ENCODE measurements at places on chromosomes 16 and 17. TPM values are rescaled to one million over a fixed set of nuclear protein-coding genes. Genes with fewer than 3 reads are reported as not detected.

- no peaks in the 10 kb centered on the region for H3K27me3 ChIP-seq
- no peaks in the 10 kb centered on the region for H3K4me1 ChIP-seq
- no peaks in the 10 kb centered on the region for H3K36me3 ChIP-seq
Observed at GRCh38 chr17:33647956-33648355, 354.9 kb upstream of the ASIC2 start.

- no peaks in the 10 kb centered on the region for H3K36me3 ChIP-seq
- H3K27me3 ChIP-seq = peaks cover 11% of the 10 kb centered on the region
- no peak overlapping the region for H3K4me3 ChIP-seq
- no peak overlapping the region for H3K27ac ChIP-seq
Observed at GRCh38 chr17:4735876-4736651, 3.6 kb upstream of the ZMYND15 start.

DNA sequence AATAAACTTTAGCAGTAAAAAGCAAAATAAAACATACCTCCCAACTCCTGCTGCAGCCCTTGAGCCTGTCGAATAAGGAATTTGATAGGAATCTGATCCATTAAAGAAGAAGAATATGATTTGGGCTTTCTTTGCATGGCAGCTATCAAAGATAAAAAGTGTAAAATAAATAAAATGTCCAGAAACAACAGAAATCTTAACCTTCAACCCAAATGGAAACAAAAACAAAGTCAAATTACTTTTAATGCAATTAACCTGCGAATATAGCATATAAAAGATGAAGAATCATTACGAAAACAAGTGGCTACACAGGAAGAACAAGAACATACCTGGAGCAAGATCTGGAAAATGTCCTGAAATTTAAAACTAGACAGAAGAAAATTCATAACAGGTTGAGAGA lies 21.5 kb upstream of the BRIP1 start:
- no peak overlapping the region for H3K4me3 ChIP-seq
- no peaks in the 10 kb centered on the region for H3K4me1 ChIP-seq
- DNase-seq = no peak
- H3K36me3 ChIP-seq = peaks cover 20% of the 10 kb centered on the region
- no peaks in the 10 kb centered on the region for H3K27me3 ChIP-seq
- H3K27ac ChIP-seq = no peak overlapping the region

GRCh38 chr16:48137822-48138221 lies 18.0 kb downstream of the ABCC12 start:
- H3K27ac ChIP-seq = no peak overlapping the region
- H3K4me1 ChIP-seq = no peaks in the 10 kb centered on the region
- DNase-seq = no peak

CTRB2 gene
- total RNA-seq = not detected

TTLL6 gene
- total RNA-seq = not detected

Measured in osteoblast (primary cell).